Smooth muscle cell of the umbilical artery (primary cell): ENCODE measurements at places on chromosomes 4 and X. TPM values are rescaled to one million over a fixed set of nuclear protein-coding genes. Genes with fewer than 3 reads are reported as not detected.

Gene ATP2B3
- under 0.01 and 0.09 TPM in 2 replicates for total RNA-seq

Gene MCF2
- 0.09 TPM in 1 of 2 replicates, not detected in the other for total RNA-seq

Gene SNCA
- 27.9 and 30.1 TPM in 2 replicates for total RNA-seq

Gene ASB12
- not detected in 2 replicates for total RNA-seq

Gene ODAPH
- total RNA-seq: under 0.01 and 0.18 TPM in 2 replicates

Gene CPZ
- total RNA-seq: 11.2 and 30.3 TPM in 2 replicates

Gene DCAF12L2
- total RNA-seq: 0.05 TPM in 1 of 2 replicates, not detected in the other

Gene CPLX1
- total RNA-seq: not detected in 2 replicates

Gene ARMCX1
- 32.0 and 46.3 TPM in 2 replicates for total RNA-seq

Gene DGKK
- total RNA-seq: not detected in 2 replicates

Gene BMP3
- total RNA-seq: 0.05 TPM in 1 of 2 replicates, not detected in the other

Gene NRK
- total RNA-seq: 0.51 and 1.8 TPM in 2 replicates

Gene BEND4
- total RNA-seq: not detected in 2 replicates

Gene MAGEA2B
- not detected in 2 replicates for total RNA-seq

Gene LPAR4
- not detected in 2 replicates for total RNA-seq

Gene USP51
- total RNA-seq: 1.5 and 1.6 TPM in 2 replicates

Gene ABLIM2
- 0.09 TPM in 1 of 2 replicates, not detected in the other for total RNA-seq

Gene PABPC1L2B
- total RNA-seq: not detected in 2 replicates

Gene AKAP4
- not detected in 2 replicates for total RNA-seq

Gene DCX
- not detected in 2 replicates for total RNA-seq

Gene SFRP2
- not detected in 2 replicates for total RNA-seq

Gene ZNF330
- total RNA-seq: 27.0 and 33.5 TPM in 2 replicates

Gene TACR3
- not detected in 2 replicates for total RNA-seq

Gene FDCSP
- total RNA-seq: 0.59 TPM in 1 of 2 replicates, not detected in the other

Gene SPIN2B
- total RNA-seq: 4.5 and 7.7 TPM in 2 replicates

Gene ZNF595
- 8.3 and 9.8 TPM in 2 replicates for total RNA-seq

Gene PASD1
- not detected in 2 replicates for total RNA-seq

Gene ANXA10
- 16.5 and 20.5 TPM in 2 replicates for total RNA-seq

Gene WDFY3
- 62.7 and 99.5 TPM in 2 replicates for total RNA-seq

Gene OCRL
- total RNA-seq: 30.3 and 37.0 TPM in 2 replicates

Gene POLN
- total RNA-seq: 5.3 TPM in 2 replicates

Gene ITIH6
- not detected in 2 replicates for total RNA-seq

Gene TEX13D
- total RNA-seq: not detected in 2 replicates

Gene NUDT10
- total RNA-seq: 2.1 and 5.2 TPM in 2 replicates

Gene RAB9B
- total RNA-seq: 0.78 and 1.5 TPM in 2 replicates

Gene PLP1
- not detected in 2 replicates for total RNA-seq

Gene AKAP14
- total RNA-seq: not detected in 2 replicates

Gene GYPB
- total RNA-seq: not detected in 2 replicates

Gene PLAC8
- total RNA-seq: not detected in 2 replicates

Gene SPP1
- 3.3 and 6.9 TPM in 2 replicates for total RNA-seq

Gene TMEM164
- 44.2 and 94.1 TPM in 2 replicates for total RNA-seq

Gene MAGED4B
- 57.9 and 99.3 TPM in 2 replicates for total RNA-seq
